CD4-positive, alpha-beta T cell treated with Interleukin-10 for 1 hour (primary cell): ENCODE measurements at places on chromosomes 2 and 18.

DNA sequence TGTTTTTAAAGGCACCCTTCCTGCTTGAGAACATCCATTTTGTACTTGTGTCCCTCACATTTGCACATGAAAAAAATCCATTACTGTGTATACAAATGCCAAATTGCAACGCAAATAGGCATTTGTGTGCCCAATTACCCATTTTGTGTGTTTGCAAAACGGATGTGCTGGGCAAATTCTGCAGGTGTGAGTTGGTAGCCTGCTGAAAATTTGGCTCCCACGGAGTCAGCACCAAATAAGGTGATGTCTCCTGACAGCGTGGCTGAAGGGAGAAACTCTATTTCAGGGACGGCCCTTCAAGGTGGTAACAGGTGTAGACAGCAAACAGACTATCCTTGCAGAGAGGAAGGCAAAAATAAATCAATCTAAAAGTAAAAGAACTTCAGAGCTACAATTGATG lies 661.1 kb downstream of the BCL11A start:
- no peak for DNase-seq

- DNase-seq = no peak
These were observed 3.6 kb upstream of the GYPC start for GRCh38 chr2:126652323-126652891.

DNA sequence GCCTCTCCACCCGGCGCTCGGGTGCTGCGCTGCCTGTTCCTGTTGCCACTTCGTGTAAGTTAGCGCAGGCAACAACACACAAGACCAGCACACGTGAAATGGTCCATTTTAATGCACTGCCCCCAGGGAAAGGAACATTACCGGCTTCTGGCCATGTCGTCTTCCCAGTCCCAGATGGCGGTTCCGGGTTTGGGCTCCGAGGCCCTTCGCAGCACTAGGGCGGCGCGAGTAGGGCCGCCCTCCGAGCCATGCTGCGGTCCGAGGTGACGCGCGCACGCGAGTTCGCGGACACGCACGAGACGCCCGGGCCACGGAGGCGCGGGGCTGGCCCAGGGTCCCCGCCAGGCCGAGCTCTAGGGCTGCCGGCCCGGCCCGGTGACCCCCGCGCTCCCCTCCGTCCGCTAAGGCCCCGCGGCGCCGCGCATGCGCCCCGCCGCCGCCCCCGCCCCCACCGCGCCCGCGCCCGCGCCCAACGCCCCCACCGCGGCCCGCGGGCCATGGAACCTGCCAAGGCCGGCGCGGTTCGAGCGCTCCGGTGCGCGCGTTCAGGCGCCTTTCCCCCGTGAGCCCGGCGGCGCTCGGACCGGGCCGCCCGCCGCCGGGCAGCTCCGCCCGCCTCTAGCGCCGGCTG lies 367 bp upstream of the ZNF236 start:
- DNase-seq = peak; percentile 75

- no peak for DNase-seq
These were observed 25.2 kb upstream of the FAM117B start for GRCh38 chr2:202609381-202610145.

DNA sequence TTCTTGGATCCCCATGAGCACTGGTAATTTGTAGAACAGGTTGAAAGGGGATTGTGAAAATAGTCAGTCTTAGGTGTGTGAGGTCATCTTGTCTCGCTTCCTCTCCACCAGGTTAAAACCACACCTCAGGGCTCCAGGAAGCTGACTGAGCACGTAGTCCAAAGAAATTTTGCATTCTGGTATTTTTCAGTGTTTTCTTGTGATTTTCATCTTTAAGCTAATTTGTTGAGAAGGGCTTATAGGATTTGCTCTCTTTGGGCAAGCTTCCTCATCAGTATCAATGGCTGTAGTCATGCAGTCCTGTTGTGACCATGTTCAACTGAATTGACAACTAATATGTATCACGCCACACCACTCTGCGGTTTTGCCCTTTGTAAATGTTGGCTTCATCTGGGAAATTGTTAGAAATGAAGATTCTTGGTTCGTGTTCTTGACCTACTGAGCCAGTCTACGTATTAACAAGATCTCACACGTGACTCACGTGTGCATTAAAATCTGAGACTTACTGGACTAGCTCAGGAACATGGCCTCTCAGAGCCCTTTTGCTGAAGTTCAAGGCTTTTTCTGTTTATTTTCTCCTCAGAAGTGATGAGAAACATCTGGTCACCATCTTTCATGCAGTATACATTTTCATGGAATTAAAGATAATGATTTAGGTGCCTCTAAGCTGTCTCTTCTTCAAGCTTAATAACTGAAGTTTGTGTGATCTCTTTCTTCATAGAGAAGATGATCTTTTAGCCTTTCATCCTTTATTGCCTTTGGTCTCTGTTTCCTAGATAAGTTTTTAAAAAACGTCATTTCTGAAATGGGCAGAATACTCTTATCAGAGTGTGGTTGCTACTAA lies 32.8 kb downstream of the FMNL2 start:
- no peak for DNase-seq

- DNase-seq = peak; percentile 97
These were observed at the start of gene MARCHF7 for GRCh38 chr2:159712143-159712928. Gene MARCHF7 (plus strand): TSS chr2:159712506. CDS start chr2:159729023, 16,517 bp downstream.

DNA sequence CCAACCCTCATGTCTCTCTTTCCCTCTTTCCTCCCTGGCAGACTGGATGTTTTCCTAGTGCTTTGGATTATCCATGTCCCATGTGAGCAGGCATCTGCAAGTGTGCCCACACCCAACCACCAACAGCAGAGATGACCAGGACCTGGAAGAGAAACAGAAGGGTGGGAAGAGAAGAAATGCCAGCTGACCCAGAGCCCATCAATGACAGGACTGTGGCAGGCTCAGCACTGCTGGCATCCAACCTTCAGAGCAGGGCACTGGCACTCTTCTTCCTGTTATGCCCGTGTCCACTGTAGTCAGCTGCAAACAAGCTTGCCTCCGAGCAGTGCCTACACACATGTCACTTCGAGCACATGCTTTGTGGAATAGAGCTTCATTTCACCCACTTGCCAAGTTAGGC lies 121.1 kb downstream of the TANC1 start:
- no peak for DNase-seq

DNA sequence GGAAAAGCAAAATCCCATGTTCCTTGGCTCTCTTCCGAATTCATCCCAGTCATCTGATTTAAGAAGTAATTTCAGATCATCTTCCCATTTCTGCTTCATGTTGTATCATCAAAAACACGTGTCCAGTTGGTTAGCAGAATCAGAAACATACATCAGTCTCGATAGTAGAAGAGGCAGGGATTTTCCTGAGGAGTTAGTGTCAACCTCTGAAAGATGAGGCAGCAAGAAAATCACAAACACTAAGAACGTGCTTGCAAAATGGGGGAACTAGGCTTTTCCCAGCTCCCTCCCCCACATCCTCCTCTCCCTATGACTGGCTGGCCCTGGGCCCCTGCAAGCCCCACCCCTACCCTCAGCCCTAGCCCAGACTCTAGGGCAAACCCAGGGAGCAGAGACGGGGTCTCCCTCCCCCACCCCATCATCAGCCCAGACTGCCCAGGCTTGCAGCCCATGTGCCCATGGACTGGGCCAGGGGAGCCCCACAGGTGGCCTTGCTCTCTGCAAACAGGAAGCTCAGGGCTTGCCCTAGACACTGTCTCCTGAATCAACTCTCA lies 161.0 kb upstream of the ID2 start:
- DNase-seq = no peak

GRCh38 chr2:155412598-155412997 lies 714.1 kb downstream of the KCNJ3 start:
- DNase-seq = no peak

DNA sequence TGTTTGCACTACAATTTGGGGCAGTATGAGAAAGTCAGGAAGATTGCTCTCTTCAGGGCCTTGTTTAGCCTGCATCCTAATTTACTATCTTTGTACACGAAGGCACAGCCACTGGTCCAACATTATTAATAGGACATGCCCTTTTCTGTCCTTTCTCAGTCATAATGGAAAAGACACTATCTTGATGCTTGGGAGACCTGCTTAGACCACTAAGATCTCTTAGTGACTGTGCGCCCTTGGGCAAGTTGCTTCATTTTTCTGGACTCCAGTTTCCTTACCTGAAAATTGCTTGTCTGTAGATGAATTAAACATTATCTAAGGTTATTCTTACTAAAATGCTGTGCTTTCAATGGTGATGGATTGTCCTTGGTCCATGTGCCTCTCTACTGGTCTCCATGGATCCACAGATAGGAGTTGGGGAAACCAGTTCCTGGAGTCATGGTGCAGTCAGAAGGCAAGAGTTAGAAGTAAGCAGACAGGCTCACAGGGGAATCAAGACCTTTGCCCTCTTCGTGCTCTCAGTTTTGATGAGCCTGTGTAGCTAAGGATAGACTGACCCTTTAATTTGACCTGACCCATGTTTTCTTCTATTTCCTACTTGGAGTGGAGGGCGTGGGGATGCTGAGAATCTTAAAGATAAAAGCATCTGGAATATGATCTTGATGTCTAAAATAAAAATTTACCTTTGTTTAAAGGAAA lies 114.0 kb downstream of the RAPGEF4 start:
- DNase-seq = no peak

DNA sequence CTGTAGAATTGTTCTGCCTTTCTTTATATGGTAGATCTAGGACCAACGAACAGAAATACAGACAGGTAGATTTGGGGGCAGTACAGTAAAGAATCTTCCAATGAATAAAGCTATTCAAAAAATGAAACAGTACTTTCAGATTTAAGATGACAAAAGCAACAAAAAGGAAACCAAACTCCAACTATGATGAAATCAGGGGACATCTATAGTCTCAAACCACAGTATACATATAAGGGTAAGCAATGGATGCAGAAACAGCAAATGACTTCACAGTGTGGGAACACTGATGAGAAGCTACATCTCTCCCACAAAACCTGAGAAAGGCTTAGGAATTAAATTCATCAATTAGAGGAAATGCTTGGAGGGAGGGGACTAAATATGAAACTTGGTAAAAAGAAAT lies 202.5 kb downstream of the CTNNA2 start:
- no peak for DNase-seq

GRCh38 chr2:225971433-225971832 lies 571.9 kb downstream of the NYAP2 start:
- DNase-seq = no peak

- no peak for DNase-seq
These were observed 4.3 kb upstream of the INO80C start for GRCh38 chr18:35502052-35502451.

DNA sequence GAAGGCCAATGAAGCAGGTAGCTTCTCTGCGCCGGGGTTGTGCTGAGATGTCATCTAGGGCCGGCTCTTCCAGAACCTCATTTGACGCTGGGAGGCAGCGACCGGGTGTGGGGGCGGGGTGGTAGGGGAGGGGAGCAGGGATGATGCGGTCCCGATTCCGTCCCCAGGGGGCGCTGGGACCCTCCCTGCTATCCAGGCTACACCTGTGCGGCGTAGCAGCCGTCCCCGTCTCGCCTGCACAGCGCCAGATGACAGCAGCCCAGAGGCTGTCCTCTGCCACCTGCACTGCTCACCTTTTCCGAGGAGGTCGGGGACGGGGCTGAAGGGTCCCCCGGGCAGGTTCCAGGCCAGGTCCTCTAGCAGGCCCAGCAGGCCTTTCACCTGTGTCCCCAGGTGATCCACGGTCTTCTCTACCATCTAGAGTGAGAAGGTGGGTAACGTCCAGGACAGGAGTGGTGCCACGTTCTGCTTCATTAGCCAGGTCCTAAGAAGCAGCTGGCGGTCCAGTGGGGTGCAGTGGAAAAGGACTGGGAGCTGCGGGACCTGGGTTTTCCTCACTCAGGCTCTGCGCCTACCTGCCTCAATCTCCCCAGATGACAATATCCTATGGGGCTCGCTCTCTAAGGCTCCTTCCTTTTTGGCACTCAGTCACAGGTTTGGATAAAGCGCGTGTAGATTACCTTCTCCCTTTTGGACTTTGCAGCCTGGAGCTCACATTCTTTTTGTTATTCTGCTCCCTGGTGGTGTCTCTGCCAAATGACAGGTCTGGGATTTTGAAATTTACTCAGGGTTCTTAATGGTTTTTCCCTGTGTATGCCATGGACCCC lies 56.0 kb upstream of the RAB6C start:
- peak; percentile 9 for DNase-seq

GRCh38 chr2:149002378-149002890 lies 36.1 kb upstream of the LYPD6B start:
- no peak for DNase-seq

GRCh38 chr2:23028106-23028505 lies 356.9 kb upstream of the KLHL29 start:
- DNase-seq = no peak

- DNase-seq = no peak
These were observed 247.7 kb upstream of the STON1 start for GRCh38 chr2:48282161-48282680.

- DNase-seq = peak; percentile 12
These were observed 573 bp downstream of the WDR7 start for GRCh38 chr18:56651771-56652092.

DNA sequence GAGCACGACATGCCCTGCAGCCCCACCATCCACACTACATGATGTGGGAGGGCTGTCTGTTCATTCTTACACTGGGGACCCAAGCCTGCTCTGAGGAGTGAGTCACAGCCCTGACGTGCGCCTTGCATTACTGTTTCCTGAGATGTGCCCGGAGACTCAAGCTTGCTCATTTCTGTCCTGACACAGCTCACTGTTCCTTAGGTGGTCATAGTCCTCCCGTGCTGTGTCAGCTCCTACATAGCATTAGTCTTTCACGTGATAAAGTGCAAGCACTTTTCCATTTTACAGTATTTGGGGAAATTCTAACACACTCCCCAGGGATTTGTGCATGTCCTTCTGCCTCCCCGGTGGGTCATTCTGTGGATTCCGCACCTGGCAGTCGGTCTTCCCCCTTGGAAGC lies 46.2 kb upstream of the TRIM43B start:
- DNase-seq = no peak

GRCh38 chr18:49786019-49786720 lies 27.2 kb downstream of the ACAA2 start:
- peak; percentile 43 for DNase-seq

DNA sequence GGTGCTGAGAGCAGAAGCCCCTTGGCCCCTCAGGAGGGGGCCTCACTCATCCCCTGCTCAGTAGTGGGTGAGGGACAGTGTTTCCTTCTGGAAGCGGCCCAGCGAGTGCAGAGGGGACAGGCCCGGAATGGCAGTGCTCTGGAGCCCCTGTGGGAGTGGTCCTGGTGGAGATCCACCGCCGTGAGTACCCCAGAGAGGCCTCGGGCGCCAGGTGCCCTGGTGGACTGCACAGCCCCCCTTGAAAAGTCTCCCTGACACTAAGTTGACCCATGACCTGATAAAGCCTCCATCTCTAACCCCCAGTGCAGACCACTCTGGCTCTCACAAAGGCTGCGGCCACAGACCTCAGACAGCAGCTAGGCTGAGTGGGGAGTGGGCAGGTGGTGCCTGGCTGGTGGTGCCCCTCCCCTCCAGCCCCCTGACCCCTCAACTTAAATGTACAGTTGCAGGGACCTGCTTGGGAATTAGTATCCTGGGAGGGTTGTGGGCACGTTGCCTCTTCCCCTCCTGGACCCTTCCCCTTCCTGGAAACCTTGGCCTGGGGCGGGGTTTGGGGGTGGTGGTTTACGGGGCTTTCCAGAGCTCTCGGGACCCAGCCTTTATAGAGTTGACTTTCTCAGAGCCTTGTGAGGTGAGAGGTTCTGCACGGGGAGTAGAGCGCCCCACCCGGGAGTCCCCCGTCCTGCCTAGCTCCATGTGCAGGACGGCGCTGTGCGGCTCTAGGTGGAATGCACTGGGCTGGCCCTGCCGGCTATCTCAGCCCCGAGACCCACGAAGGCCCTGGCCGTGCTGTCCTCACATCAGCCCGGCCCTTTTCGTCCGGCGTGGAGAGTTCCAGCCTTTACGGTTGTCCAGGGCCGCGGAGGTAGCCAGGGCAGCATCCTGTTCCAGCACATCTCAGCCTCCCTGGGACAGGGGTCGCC lies 62.7 kb downstream of the RTP5 start:
- DNase-seq = no peak

- no peak for DNase-seq
These were observed 9.9 kb downstream of the GLI2 start for GRCh38 chr2:120745420-120746111.

- DNase-seq = no peak
These were observed 174.8 kb downstream of the DYM start for GRCh38 chr18:49285627-49286026.
